ENCODE measurements at places on chromosomes 3 and 15.

GRCh38 chr3:58559586-58559985 lies 17.6 kb downstream of the FAM107A start:
- H3K27me3 ChIP-seq, result no peaks in the 10 kb centered on the region
- no peaks in the 10 kb centered on the region for H3K4me1 ChIP-seq
- no peak for DNase-seq
- no peak overlapping the region for H3K4me3 ChIP-seq
- H3K27ac ChIP-seq, result no peak overlapping the region

DNA sequence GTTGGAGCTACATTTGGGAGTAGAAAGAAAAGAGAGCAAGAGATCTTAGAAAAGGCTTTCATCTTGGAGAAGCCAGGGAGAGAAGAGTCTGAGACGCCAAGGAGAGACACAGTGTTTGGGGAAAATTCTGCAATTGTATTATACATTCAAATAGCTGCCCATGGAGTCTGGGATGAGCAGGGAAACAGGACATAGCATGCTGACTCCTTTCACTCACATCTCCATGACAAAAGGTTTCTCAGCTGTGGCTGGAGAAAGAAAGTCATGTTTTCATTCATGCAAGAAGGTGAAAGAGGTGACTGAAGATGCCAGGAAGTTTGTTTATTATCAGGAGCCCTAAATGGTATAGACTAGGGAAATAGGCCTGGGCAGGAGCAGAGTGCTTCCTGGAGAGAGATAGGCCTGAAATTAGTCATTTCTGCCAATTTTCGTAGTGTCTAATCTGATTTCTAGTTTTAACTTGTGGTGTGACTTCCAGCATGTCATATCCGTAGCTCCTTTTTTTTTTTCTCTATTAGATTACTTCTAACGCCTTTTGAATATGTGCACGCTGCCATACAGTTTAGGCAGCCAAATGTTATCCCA lies 34.1 kb downstream of the ACP3 start:
- DNase-seq, result no peak
- H3K27me3 ChIP-seq, result no peaks in the 10 kb centered on the region
- H3K4me3 ChIP-seq, result no peak overlapping the region
- no peaks in the 10 kb centered on the region for H3K4me1 ChIP-seq
- no peaks in the 10 kb centered on the region for H3K36me3 ChIP-seq

DNA sequence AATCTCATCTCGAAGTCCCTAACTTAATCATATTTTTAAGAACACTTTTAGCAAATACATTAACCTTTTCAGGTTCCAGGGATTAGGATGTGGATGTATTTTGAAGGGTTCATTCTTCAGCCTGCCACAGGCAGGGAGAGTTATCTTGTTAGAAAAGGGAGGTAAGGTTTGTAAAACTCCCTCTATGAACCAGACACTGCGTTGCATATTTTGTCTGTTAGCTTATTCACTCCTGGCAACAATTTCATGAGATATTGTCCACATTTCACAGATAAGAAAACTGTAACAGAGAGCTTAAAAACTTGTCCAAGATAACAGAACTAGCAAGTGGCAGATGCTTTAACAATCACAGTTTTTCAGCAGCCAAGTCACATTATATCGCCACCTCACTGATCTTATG lies 155.4 kb downstream of the DIPK2A start:
- no peak overlapping the region for H3K27ac ChIP-seq
- H3K4me3 ChIP-seq, result no peak overlapping the region
- no peaks in the 10 kb centered on the region for H3K27me3 ChIP-seq
- DNase-seq, result no peak

- H3K4me3 ChIP-seq, result no peak overlapping the region
- no peaks in the 10 kb centered on the region for H3K27me3 ChIP-seq
- no peaks in the 10 kb centered on the region for H3K4me1 ChIP-seq
- no peak for DNase-seq
- no peaks in the 10 kb centered on the region for H3K36me3 ChIP-seq
- H3K27ac ChIP-seq, result no peak overlapping the region
Observed at GRCh38 chr3:308597-309321, 112.2 kb downstream of the CHL1 start.

- H3K4me3 ChIP-seq, result no peak overlapping the region
- no peaks in the 10 kb centered on the region for H3K36me3 ChIP-seq
Observed at GRCh38 chr15:66619152-66619903, 53.5 kb upstream of the LCTL start.
